Stimulated activated CD4-positive, alpha-beta T cell treated with anti-CD3 and anti-CD28 coated beads, Interleukin-12 subunit alpha, Interleukin-12 subunit beta, amount 100 ng/mL, for 4 hours (primary cell): ENCODE measurements at places on chromosomes 13 and 19.

GRCh38 chr19:7104747-7105447, 35.4 kb downstream of the ZNF557 start:
- DNase-seq, result no peak

DNA sequence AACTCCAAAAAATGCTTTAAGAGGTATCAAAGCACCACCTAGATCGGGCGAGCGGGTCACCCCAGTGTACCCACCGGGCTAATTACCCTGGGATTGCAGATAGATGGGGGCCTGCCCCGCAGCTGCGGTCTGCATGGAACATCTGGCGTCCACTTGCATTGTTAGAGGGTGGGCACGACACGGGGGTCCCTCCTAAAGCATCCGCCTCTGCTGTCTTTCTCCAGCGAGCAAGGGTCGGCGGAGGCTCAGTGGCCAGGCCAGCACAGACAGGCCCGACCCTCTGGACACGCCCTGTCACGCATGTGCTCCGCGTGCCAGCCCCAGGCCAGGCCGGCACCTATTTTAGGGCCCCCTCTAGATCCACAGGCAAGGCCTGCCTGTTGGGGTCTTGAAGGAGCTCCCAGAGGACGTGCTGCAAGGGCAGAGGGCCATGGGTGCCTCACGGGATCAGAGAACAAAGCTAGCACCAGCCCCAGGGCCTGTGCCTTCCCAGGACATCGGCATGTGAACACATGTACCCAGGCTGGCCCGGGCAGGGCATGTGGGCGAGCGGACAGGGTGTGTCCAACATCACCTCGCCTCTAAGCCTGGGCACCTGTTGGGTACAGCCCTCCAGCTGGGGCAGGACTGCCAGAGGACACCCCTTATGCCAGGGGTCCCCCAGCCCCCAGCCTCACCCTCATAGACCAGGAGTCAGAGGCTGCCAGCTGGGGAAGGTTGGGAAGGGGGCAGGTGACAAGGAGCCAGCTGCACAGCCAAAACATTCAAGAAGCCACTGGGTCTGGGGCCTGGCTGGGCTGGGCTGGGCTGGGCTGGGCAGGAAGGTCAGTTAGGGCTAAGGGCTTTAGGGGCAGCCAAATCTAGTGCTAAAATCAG, 35.6 kb upstream of the NANOS3 start:
- DNase-seq, result no peak

DNA sequence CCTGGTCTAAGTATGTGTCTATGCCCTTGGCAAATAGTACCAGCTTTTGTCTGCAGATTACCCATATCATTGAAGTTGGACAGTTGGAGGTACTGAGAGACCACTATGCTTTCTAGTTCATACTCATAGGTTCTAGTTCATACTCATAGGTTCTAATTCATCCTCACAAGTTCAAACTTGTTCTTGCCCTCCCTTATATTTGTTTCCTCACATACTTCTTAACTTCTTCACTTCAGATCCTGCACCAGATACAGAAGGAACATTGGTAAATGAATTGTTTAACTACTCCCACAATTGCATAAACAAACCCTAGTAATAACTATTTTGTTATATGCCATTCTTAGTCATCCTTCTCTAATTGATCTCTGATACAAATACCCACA, 172.2 kb downstream of the SLITRK1 start:
- no peak for DNase-seq

GRCh38 chr13:114071991-114072390, 60.4 kb downstream of the RASA3 start:
- no peak for DNase-seq

GRCh38 chr19:41927497-41928192, 604 bp downstream of the ERFL start:
- no peak for DNase-seq

DNA sequence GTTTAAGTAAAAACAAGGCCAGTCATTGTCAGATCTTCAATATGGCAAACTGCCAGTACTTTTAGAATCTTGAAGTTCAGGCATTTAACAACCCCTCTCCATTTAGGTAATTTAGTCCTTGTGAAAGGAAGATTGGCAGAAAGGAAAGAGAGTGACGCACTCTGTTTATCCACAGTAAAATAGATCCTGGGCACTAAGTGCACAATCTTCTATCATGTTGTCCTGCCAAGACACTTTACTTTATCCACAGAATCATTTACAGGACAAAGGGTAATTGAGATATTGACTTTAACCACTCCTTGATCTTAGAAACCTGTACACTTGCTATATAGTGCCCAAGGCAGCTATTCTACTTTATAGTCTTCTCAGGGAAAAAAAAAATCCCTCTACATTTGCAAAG, 786.4 kb upstream of the SLITRK1 start:
- no peak for DNase-seq

- DNase-seq, result no peak
These were observed 42.6 kb upstream of the ATP11A start for GRCh38 chr13:112647256-112647655.

GRCh38 chr13:111429064-111429558, 108.7 kb downstream of the TEX29 start:
- peak; percentile 32 for DNase-seq

DNA sequence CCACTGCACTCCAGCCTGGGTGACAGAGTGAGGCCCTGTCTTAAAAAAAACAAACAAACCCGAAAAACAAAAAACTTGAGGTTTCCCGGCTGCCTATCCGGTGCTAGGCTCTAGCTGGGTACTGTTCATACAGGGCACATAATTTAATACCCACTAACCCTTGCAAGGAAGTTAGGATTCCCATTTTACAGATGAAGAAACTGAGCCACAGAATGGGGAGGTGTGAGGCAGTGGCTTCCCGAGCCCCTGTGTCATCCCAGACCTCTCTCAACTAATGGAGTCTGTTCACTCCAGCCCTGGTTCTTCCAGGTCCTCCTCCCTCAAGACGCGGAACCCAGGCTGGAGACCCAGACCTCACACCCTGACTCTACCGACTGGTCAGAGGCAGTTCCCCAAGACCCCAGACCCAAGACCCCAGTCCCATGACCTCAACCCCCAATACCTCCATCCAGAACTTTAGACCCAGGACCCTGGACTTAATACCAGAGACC, 576 bp downstream of the APBA3 start:
- DNase-seq, result no peak

GRCh38 chr13:71789693-71790329, 77.2 kb downstream of the DACH1 start:
- DNase-seq, result no peak

GRCh38 chr13:32427852-32428580, at the start of gene N4BP2L1:
Gene N4BP2L1 (minus strand): TSS chr13:32428130. CDS start chr13:32428082, 48 bp downstream.
- peak; percentile 81 for DNase-seq

DNA sequence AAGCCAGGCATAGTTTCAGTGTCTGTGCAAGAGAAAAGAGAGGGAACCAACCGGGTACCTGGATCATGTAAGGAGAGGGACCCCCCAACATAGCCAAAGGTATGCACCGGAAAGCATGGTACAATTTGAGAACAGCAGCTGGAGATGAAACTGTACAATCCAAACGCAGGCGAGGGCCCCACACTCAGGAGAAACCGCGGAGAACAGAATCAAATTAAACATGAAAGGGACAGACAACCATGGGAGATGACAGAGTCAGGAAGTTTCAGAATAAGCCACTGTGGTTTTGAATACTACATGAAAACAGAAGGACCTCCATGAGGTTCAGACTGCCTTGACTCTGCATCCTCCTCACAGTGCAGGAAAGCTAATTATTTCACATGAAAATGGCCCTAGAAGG, 62.9 kb upstream of the SPATA13 start:
- DNase-seq, result no peak
